ENCODE measurements at places on chromosomes 4 and X.

DNA sequence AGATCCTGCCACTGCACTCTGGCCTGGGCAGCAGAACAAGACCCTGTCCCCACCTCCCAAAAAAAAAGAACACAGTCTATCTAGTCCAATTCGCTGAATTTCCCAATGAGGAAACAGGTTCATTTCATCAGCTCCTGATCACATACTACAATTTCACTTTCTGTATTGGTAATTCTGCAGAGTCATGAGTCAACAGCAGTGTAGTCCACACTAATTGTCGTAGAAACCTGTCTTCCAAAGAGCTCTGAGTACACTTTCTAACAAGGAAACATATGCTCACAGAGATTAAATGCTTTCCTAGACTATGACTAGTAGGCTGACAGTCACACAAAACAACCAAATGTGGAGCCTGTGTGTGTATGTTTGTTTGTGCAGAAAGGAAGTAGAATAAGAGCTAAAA lies 91.9 kb downstream of the GPC4 start:
- no peak for DNase-seq

DNA sequence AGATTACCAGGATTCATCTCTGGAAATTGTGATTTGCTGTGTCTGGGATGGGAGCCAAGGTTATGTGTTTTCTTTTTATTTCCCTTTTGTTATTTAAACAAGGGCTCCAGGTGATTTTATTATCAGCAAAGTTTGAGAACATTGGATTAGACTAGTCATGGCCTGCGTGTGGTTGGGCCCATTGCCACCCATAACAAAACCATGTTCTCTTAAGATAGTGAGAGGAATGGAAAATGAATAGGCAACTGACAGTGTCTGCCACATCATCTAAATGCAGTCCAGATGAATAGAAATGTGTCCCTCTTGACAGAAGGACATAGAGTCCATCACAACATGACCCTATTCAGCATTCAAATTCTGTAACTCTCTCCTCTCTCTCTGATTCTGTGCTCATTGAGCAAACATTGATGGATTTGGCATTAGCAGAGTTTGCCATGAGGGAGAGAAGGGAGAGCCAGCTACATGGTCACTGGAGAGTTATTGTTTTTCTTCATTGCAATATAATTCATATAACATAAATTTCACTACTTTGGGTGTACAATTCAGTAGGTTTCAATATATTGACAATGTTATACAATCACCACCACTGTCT lies 11.7 kb downstream of the XK start:
- no peak for DNase-seq

DNA sequence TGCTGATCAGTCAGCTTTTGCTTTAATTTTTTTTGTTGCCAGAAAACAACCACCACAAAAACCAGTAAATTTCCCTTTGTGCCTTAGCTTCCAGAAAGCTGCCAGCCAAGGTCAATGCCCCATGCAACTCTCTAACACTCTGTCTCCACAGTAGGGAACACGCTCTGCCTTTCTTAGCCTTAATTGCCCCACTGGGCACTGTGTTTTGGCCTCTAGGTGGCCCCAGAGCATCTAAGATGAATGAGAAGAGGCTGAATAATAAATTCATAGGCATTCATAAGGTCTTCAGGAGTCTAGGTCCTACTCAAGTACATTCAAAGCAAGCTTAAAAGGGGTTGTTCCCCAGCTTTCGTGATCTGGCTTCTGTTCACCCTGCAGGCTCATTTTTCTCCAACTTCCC lies 57.7 kb upstream of the PASD1 start:
- no peak for DNase-seq

- DNase-seq = no peak
Observed at GRCh38 chr4:156182269-156182668, 228.6 kb upstream of the CTSO start.

DNA sequence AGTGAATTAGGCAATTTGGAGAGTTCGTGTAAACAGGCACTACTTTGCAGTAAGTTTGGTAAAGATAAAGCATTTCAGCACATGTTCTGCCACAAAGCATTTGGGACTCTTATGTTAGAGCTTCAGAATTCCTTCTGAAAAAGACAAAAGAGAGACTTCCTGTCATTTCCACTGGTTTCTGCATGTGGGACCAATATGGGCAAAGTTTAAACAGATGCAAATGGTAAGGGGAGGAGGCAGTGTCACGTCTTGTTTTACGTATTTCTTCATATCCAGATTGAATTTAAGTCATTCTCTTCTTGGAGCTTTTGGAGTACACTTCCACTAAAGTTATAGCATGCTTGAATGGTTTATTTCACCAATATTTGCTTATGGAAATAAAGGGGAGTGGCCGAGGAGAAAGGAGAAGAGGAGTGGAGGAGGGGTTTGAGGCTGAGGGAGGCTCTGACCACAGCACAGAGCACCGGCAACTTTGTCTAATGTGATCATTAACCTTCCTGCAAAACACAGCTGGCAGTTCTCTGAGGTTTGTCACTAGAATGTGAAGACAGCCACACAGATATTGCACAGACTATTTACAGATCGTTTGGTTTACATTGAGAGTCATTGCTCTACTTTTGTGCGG lies at the start of gene APELA:
APELA (plus strand) TSS at position 479 of the 625 bp plus-strand sequence. CDS start 154 bp downstream, outside the sequence.
- no peak for DNase-seq

GRCh38 chr4:32161392-32161791 lies 1441.2 kb downstream of the PCDH7 start:
- DNase-seq = no peak

Measured in AG09309 (cell line).